ENCODE measurements at places on chromosomes 13 and 19.

- no peaks in the 10 kb centered on the region for H3K27me3 ChIP-seq
- H3K36me3 ChIP-seq: no peaks in the 10 kb centered on the region
- H3K4me3 ChIP-seq: no peak overlapping the region
Measured at GRCh38 chr13:77480066-77480465, 55.4 kb upstream of the SCEL start.

DNA sequence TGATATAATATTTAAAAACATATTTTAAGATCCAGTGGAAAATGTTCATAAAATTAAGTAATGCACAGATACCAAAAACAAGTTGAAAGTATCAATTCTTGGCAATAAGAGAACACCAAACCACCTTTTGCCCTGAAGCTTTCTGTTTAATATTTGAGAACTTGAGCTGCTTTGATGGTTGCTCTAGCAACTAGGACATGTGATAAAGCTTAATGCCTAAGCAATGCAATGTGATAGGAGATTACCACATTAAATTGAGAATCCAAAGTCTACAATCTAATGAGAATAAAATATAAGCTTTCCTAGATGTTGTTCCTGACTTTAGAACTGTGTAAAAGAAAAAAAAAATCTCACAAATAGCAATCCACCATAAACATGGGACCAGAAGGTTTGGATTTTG, 1367.5 kb upstream of the PCDH9 start:
- H3K4me3 ChIP-seq: no peak overlapping the region
- DNase-seq: no peak
- H3K4me1 ChIP-seq: no peaks in the 10 kb centered on the region
- H3K27ac ChIP-seq: no peak overlapping the region

DNA sequence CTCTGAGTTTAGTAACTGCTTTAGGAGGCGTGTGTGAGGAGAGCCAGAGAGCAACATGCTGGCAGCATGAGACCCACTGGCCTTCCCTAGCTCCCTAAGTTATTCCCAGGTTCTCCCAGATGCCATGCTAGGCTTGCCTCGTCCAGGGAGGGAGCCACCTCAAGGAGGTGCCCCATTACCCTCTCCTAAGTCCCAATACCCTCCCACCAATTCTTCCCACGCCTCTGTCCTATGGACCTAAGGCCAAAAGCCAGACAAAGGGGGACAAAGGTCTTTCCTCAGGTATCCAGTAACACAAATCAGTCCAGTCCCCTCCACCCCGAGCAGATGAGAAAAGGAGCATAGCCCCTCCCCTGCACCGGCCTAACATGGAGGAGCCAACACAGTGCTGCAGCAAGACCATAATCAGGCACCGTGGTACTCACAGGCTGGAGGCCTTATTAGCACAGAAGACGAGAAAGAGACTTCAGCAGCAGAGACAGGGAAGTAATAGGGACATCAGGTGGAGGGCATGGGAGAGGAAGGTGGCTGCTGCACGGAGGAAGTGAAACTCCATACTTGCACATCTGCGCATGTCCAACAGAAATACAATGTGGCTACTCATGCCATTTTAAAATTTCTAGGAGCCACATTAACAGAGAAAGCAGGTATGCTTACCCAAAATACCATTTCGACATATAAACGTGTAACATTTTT, 46.3 kb downstream of the BRD4 start:
- H3K27me3 ChIP-seq: no peaks in the 10 kb centered on the region
- DNase-seq: no peak
- no peak overlapping the region for H3K27ac ChIP-seq
- peaks cover 4% of the 10 kb centered on the region for H3K36me3 ChIP-seq
- no peak overlapping the region for H3K4me3 ChIP-seq
- H3K4me1 ChIP-seq: peaks cover 43% of the 10 kb centered on the region

DNA sequence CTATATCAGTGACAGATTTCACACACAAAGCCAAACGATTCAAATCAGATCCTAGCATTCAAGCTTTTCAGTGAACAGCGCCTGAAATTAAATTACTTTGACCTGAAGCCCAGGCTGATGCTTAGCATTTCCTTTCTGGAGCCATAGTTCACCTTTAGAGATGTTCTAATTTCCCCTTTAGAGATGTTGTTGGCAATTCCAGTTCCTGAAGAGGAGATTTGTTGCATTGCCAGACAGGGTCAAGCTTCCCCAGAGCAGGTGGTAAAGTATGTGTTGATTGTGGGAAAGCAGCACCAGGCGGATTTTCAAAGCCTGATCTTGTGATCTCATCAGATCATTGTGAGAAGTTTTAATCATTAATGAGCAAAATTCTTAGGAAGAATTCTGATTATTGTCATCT, 609.8 kb upstream of the KLF12 start:
- no peaks in the 10 kb centered on the region for H3K36me3 ChIP-seq
- no peak overlapping the region for H3K27ac ChIP-seq
- no peak for DNase-seq

GRCh38 chr13:48873587-48873986, 102.1 kb upstream of the FNDC3A start:
- no peak overlapping the region for H3K27ac ChIP-seq
- H3K4me3 ChIP-seq: no peak overlapping the region
- DNase-seq: peak; percentile 23
- no peaks in the 10 kb centered on the region for H3K36me3 ChIP-seq
- H3K27me3 ChIP-seq: no peaks in the 10 kb centered on the region

DNA sequence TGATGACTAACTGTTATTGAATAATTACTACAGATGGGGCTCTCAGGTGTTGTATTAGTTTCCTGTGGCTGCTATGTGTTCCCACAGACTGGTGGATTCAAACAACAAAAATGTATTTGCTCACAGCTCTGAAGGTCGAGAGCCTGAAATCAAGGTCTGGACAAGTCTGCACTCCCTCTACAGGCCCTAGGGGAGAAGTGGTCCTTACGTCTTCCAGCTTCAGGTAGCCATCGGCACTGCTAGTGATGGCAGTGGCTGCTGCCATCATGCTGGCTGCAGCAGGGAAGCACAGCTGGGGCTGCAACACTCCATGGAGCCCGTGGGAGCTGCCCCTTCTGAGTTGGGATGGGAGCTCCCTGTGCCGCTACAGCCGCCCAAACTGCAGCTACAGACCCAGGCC, 1.9 kb downstream of the TEX26 start:
- H3K27me3 ChIP-seq: no peaks in the 10 kb centered on the region
- DNase-seq: no peak
- H3K4me3 ChIP-seq: no peak overlapping the region
- no peak overlapping the region for H3K27ac ChIP-seq
- no peaks in the 10 kb centered on the region for H3K36me3 ChIP-seq
- H3K4me1 ChIP-seq: peaks cover 17% of the 10 kb centered on the region

- H3K36me3 ChIP-seq: peaks cover 52% of the 10 kb centered on the region
- H3K4me3 ChIP-seq: no peak overlapping the region
- no peaks in the 10 kb centered on the region for H3K27me3 ChIP-seq
- H3K27ac ChIP-seq: no peak overlapping the region
- no peak for DNase-seq
Measured at GRCh38 chr19:3612901-3613741, 6.4 kb upstream of the TBXA2R start.

DNA sequence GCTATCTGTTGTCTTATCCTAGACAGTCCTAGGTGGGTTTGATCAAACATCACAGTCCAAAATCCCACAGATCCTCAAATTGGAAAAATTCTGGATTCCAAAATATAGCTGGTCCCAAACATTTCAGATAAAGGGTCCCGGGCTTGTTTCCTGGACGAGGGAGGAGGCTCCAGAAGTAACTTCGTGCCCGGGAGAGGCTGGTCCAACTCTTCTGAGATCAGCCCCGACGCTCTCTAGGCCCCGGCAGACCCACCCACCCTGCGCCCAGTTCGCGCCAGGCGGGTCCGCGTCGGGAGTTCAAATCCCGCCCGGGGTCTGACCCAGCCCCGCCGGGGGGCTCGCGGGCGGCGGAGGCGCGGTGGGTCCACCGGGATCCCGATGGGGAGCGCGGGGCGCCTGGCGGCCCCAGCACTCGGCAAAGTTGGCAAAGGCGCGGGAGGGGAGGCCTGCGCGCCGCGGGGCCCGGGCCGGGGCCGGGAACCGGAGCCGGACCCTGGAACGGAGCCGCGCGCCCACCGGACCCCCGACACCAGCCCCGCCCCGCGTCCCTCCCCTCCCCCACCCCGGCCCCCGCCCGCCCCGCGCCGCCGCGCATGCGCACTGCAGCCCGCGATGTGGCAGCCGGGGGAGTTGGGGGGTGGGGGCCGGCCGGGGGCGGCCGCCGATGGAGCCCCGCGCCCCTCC, 513 bp downstream of the MIER2 start:
- peaks cover 22% of the 10 kb centered on the region for H3K4me1 ChIP-seq
- H3K36me3 ChIP-seq: peaks cover 14% of the 10 kb centered on the region
- peak overlapping the region; percentile 86 for H3K4me3 ChIP-seq
- peak; percentile 6 for DNase-seq
- peak overlapping the region; percentile 19 for H3K27ac ChIP-seq
- H3K27me3 ChIP-seq: no peaks in the 10 kb centered on the region

- H3K27me3 ChIP-seq: no peaks in the 10 kb centered on the region
- no peak overlapping the region for H3K4me3 ChIP-seq
- H3K27ac ChIP-seq: no peak overlapping the region
- H3K4me1 ChIP-seq: no peaks in the 10 kb centered on the region
- no peaks in the 10 kb centered on the region for H3K36me3 ChIP-seq
- no peak for DNase-seq
Measured at GRCh38 chr13:51330791-51331190, 8.7 kb upstream of the SERPINE3 start.

DNA sequence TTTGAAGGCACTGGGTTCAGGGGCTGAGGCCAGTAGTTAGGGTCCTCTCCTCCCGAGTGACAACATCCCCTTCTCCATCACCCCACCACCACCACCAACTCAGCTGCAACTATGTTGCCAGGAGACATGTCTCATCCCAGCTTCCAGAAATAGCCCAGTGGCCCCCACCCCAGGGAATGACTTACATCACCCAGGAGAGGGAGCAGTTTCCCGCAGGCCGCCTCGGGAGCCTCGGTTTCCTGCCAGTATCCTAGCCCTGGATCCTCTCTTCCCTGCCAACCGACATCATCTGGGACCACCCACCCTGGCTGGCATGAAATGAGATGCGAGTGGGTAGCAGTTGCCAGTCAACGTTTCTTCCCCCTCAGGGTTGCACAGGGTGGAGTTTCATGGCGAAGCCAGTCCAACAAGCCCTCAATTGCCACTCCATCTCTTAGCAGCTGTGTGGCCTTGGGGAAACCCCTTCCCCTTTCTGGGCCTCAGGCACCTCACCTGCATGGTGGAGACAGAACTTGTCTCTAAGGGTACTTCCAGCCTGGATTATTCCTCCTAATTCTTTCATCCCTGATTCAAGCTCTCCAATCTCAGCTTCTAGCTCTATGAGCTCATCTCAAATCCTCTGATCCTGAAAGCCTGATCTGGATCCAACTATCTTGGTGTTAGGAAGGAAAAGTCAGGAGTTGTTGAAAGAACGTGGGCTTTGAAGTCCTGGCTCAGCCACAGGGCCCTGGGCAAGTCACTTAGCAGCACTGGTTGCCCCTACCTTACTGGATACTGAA, 3.9 kb upstream of the GSK3A start:
- H3K27ac ChIP-seq: no peak overlapping the region
- H3K4me1 ChIP-seq: peaks cover 17% of the 10 kb centered on the region
- H3K27me3 ChIP-seq: no peaks in the 10 kb centered on the region
- peak; percentile 41 for DNase-seq
- H3K4me3 ChIP-seq: no peak overlapping the region

DNA sequence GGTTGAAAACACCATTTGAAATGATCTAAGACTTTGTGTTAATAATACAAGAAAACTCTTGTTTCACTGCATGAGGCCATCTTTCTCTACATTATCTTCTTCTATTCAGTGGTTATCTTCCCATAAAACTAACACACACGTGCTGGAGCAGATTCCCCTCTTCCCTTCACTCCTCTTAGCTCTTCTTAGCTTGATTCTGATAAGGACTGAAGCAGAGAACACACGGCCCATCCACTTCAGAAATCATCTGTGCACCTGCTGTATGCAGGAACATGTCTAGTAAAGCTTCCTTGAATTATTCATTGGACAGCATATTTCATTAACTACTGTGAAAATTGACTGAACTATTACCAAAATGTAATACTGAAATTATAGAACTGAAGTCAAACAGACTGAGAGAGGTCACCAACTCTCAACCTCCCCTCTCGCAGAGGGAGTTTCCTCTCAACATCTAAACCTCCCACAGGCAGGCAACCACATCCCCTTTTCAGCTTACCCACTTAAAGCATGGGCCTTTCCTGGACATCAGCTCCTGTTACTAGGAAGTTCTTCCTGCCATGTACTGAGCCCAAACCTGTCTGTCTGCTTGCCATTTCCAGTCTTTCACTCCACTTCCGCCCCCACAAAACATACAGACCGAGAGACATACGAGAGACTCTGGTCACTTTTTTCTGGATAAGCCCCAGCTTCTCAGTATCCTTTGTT, 113.9 kb downstream of the CRYL1 start:
- peaks cover 31% of the 10 kb centered on the region for H3K4me1 ChIP-seq
- DNase-seq: no peak
- H3K4me3 ChIP-seq: no peak overlapping the region
- H3K27ac ChIP-seq: peak overlapping the region; percentile 22

- DNase-seq: peak; percentile 90
- H3K27me3 ChIP-seq: no peaks in the 10 kb centered on the region
- H3K36me3 ChIP-seq: no peaks in the 10 kb centered on the region
- H3K27ac ChIP-seq: no peak overlapping the region
- no peaks in the 10 kb centered on the region for H3K4me1 ChIP-seq
Measured at GRCh38 chr13:25796474-25796873, 255.3 kb downstream of the SHISA2 start.

GRCh38 chr13:49140910-49141611, 79.1 kb upstream of the MLNR start:
- H3K36me3 ChIP-seq: peaks cover 4% of the 10 kb centered on the region
- H3K4me3 ChIP-seq: no peak overlapping the region
- no peaks in the 10 kb centered on the region for H3K27me3 ChIP-seq
- H3K4me1 ChIP-seq: no peaks in the 10 kb centered on the region

DNA sequence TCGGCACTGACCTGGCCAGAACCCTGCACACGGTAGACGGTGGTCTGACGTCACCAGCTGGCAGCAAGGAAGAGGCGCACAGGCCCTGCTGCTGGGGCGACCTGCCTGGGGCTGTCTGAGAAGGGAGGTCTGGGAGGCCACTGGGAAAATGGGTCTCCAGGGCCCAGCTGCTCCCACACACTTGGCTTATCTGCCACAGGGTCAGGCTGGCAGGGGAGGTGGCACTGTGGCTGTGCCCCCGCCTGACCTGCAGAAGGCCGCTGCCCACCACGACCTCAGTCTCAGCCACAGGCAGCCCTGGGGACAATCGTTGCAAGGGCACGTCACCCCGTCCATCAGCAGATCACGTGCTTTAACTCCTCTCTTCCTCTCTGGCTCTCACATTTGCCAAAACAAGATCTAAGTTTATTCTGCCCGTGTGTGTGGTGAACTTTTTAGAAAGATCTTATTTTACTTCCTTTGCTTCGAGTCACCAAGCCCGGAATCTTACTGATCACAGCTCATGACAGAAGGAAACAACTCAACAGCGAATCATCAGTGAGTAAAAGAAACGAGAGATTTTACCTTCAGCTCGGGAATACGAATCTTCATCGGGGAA, 45.2 kb upstream of the RANBP3 start:
- DNase-seq: peak; percentile 43
- H3K4me1 ChIP-seq: peaks cover 15% of the 10 kb centered on the region
- H3K27me3 ChIP-seq: no peaks in the 10 kb centered on the region

GRCh38 chr13:113907635-113908617, 44.0 kb upstream of the GAS6 start:
- peak; percentile 30 for DNase-seq
- peak overlapping the region; percentile 83 for H3K27ac ChIP-seq
- no peaks in the 10 kb centered on the region for H3K36me3 ChIP-seq
- peaks cover 12% of the 10 kb centered on the region for H3K4me1 ChIP-seq
- H3K27me3 ChIP-seq: no peaks in the 10 kb centered on the region

GRCh38 chr19:15332311-15332996, at the start of gene BRD4:
Gene BRD4 (minus strand): TSS chr19:15332539. CDS start chr19:15273099, 59,440 bp downstream.
- no peaks in the 10 kb centered on the region for H3K27me3 ChIP-seq
- no peak for DNase-seq
- H3K4me1 ChIP-seq: no peaks in the 10 kb centered on the region
- no peaks in the 10 kb centered on the region for H3K36me3 ChIP-seq
- peak within 1 kb of the TSS; percentile 97 for H3K4me3 ChIP-seq
